Naive thymus-derived CD4-positive, alpha-beta T cell (primary cell): ENCODE measurements at places on chromosomes 6 and 20. TPM values are rescaled to one million over a fixed set of nuclear protein-coding genes. Genes with fewer than 3 reads are reported as not detected.

The CCDC170 gene
- not detected in 2 replicates for total RNA-seq

The KCNK5 gene
- 9.5 and 9.6 TPM in 2 replicates for total RNA-seq

The HCK gene
- 0.28 and 0.51 TPM in 2 replicates for total RNA-seq

The PDE10A gene
- total RNA-seq = not detected

The BFSP1 gene
- 3.4 and 3.5 TPM in 2 replicates for total RNA-seq

GRCh38 chr6:35052694-35053565, 88.2 kb downstream of the TCP11 start:
- DNase-seq = no peak
- peaks cover 12% of the 10 kb centered on the region for H3K4me1 ChIP-seq
- no peaks in the 10 kb centered on the region for H3K27me3 ChIP-seq
- H3K36me3 ChIP-seq = no peaks in the 10 kb centered on the region
- no peak overlapping the region for H3K27ac ChIP-seq

GRCh38 chr20:48426630-48427029, 401.2 kb downstream of the PREX1 start:
- H3K4me1 ChIP-seq = no peaks in the 10 kb centered on the region
- no peak overlapping the region for H3K4me3 ChIP-seq
- no peaks in the 10 kb centered on the region for H3K27me3 ChIP-seq
- no peaks in the 10 kb centered on the region for H3K36me3 ChIP-seq

- H3K36me3 ChIP-seq = no peaks in the 10 kb centered on the region
- no peak for DNase-seq
- H3K4me1 ChIP-seq = no peaks in the 10 kb centered on the region
- H3K4me3 ChIP-seq = no peak overlapping the region
- H3K27me3 ChIP-seq = no peaks in the 10 kb centered on the region
These were observed 74.5 kb upstream of the SRSF6 start for GRCh38 chr20:43383026-43383795.

DNA sequence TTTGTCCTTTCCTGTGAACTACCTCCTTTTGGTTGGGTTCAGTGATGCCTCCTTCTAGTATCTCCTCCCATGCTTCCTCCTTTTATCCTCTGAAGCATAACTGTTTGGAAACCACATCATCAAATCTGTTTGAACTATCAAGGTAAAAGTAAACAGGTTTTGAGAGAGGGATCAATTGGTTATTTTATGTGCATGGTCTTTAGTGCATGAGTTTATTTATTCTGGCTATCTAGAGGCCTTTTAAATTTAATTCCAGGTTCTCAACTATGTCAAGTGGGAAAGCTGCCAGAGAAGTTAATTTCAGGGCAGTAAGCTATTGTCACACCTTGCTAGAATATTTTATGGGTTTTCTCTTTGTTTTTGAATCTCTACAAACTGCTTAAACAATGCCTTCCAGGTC, 54.1 kb downstream of the WASF1 start:
- H3K4me1 ChIP-seq = no peaks in the 10 kb centered on the region
- H3K36me3 ChIP-seq = no peaks in the 10 kb centered on the region
- H3K4me3 ChIP-seq = no peak overlapping the region
- H3K27ac ChIP-seq = no peak overlapping the region
- no peak for DNase-seq

DNA sequence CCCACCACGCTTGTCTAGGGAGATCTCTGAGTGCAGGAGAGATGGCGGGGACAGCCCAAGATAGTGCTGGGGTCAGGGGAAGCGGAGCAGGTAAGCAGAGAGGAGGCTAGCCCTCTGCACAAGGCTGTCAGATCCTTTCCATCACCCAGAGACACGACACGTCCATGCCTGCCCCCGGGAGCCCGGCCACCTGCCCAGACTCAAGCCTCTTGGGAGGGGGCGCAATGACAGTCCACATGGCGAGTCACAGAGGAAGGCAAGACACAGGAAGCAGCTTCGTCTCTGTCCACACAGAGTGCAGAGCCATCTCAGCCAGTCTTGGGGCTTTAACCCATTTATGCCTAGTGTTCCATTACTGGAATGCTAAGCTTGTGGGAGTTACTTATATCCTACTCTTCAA, 78.4 kb downstream of the PREX1 start:
- peaks cover 45% of the 10 kb centered on the region for H3K4me1 ChIP-seq
- H3K27me3 ChIP-seq = no peaks in the 10 kb centered on the region
- no peak overlapping the region for H3K4me3 ChIP-seq
- DNase-seq = no peak

GRCh38 chr6:151652325-151652724, 155.2 kb upstream of the ESR1 start:
- H3K4me1 ChIP-seq = no peaks in the 10 kb centered on the region
- no peak overlapping the region for H3K27ac ChIP-seq
- DNase-seq = no peak
- no peaks in the 10 kb centered on the region for H3K27me3 ChIP-seq

DNA sequence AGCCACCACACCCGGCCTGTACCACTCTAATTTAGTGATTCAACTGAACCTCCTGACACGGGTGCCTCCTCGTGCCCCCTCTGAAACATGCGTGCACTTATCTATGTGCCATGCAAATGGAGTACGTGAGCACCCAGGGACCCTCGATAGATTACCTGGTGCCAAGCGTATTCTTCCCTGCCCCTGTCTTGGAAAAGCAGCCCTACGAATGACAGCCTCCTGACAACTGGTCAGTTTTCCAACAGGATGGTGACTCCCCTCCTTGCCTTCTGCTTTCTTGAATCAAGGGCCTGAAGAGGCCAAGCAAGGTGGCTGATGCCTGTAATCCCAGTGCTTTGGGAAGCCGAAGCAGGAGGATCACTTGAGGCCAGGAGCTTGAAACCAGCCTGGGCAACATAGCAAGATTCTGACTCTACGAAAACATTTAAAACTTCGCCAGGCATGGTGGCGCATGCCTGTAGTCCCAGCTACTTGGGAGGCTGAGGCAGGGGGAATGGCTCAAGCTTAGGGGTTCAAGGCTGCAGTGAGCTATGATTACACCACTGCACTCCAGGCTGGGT, 25.4 kb upstream of the SYNJ2 start:
- H3K27me3 ChIP-seq = no peaks in the 10 kb centered on the region
- H3K4me1 ChIP-seq = no peaks in the 10 kb centered on the region
- DNase-seq = no peak

- H3K4me1 ChIP-seq = no peaks in the 10 kb centered on the region
- no peaks in the 10 kb centered on the region for H3K27me3 ChIP-seq
- no peak for DNase-seq
- H3K36me3 ChIP-seq = no peaks in the 10 kb centered on the region
- H3K27ac ChIP-seq = no peak overlapping the region
These were observed 92.6 kb downstream of the COL19A1 start for GRCh38 chr6:69958978-69959377.

DNA sequence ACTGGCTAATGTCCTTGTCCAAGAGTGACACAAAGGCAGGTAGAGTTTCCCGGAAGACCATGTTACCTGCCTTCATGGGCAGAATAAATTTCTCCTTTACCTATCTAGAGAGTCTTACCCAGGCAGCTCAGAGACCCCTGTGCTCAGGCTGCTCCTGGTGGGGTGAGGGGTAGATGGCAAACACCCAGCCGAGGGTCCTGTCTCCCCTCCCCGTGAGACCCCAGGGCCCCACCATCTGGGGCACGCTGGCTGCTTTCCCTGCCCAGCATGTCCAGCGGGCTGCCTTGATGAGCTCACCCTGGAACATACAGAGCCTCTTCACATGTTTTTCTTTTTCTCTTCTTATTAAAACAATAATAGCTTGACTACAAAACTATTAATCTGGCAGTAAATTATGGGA, 116.5 kb downstream of the EDN3 start:
- no peak overlapping the region for H3K27ac ChIP-seq
- no peak overlapping the region for H3K4me3 ChIP-seq
- no peaks in the 10 kb centered on the region for H3K36me3 ChIP-seq
- no peaks in the 10 kb centered on the region for H3K4me1 ChIP-seq
- DNase-seq = no peak

DNA sequence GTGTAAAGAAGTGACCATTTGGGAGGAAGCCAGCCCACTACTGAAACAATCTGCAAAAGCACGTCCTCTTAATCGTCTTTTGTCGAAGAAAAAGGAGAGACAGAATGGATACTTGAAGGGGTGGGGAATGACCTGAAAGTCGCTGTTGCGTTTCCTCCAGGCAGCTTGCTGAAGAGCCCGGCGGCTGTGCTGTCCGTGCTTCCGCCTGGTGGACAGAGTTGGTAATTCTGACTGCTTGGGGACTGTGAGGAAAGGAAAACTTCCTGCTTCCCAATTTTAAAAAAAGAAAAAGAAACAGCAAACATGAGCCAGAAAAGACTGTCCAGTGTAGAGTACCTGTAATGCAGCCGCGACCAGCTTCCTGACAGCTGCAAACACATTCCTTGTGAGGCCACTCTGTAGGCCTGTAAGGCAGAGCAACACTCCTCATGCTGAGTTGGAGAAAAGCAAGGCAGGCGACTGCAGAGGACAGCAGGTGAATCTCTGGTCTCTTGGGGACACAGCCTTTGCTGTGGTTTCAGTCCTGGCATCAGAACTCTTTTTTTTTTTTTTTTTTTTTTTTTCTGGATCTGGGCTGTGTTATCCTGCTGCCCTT, 251.1 kb upstream of the TBX18 start:
- H3K4me1 ChIP-seq = no peaks in the 10 kb centered on the region
- H3K27ac ChIP-seq = no peak overlapping the region
- no peaks in the 10 kb centered on the region for H3K36me3 ChIP-seq
- H3K4me3 ChIP-seq = no peak overlapping the region
- no peak for DNase-seq

DNA sequence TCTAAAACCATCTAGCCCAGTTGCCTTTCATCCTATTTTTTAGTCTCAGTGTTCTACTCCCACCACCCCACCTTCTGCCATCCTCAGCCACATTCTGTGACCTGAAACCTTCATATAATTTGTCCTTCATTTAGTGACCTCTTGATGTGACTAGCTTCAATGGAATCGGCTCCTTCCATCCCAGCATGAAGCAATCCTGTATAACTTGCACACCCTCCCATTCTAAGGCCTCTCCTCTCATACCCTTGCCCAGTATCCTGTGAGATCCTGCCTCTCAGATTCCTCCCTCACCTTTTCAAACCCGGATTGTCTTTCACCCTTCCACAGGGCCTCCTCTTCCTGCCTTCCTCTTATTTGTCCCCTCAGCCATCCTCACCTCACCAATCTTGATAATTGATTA, 3.1 kb downstream of the ZNF76 start:
- no peak for DNase-seq
- H3K4me1 ChIP-seq = peaks cover 17% of the 10 kb centered on the region
- no peak overlapping the region for H3K27ac ChIP-seq
- no peak overlapping the region for H3K4me3 ChIP-seq
- no peaks in the 10 kb centered on the region for H3K27me3 ChIP-seq
- no peaks in the 10 kb centered on the region for H3K36me3 ChIP-seq

DNA sequence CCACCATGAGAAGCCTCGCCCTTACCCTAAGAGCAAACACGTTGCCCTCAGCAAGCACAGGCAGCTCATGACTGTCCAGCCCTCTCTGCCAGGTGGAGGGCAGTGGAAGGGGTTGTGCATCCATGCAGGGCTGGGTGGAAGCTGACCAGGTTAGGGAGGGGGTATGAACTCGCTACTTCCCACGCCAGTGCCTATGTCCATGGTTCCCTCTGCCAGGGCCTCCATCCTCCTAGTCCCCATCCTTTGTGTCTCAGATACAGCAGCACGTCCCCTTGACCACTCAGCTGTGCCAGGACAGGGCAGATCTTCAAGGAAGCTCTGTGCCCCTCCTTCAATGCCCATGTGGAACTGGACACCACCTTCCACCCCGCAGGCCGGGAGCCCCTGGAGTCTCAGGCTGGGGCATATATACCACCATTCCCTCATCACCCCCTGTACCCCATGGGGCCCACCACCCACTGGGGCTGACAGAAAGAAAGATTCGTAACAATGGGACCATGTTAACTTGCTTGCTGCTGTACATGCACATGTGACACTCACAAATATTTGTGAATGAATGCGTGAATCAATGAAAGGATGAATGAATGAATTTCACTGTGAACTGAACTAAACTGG, 90.7 kb downstream of the ANKRD60 start:
- H3K4me3 ChIP-seq = no peak overlapping the region
- H3K36me3 ChIP-seq = no peaks in the 10 kb centered on the region
- no peak for DNase-seq
- H3K27me3 ChIP-seq = no peaks in the 10 kb centered on the region
